ENCODE measurements at places on chromosomes 11 and 22. TPM values are rescaled to one million over a fixed set of nuclear protein-coding genes. Genes with fewer than 3 reads are reported as not detected.

The MRGPRX4 gene
- total RNA-seq: not detected

The CTSW gene
- total RNA-seq: 2.7 TPM

The ANO5 gene
- 15.4 TPM for total RNA-seq

The CHRDL2 gene
- total RNA-seq: 0.69 TPM

The BDNF gene
- 3.3 TPM for total RNA-seq

The CNTN5 gene
- total RNA-seq: 2.6 TPM

The CCDC73 gene
- total RNA-seq: 0.05 TPM

The SF3A1 gene
- total RNA-seq: 27.5 TPM

The PLEKHA7 gene
- total RNA-seq: 8.1 TPM

The SLC5A4 gene
- 3.4 TPM for total RNA-seq

The HTR3B gene
- total RNA-seq: not detected

The MRGPRF gene
- 48.5 TPM for total RNA-seq

The CARD16 gene
- total RNA-seq: 16.2 TPM

The PKDREJ gene
- total RNA-seq: 0.05 TPM

The SLC22A6 gene
- total RNA-seq: not detected

The MRPL17 gene
- total RNA-seq: 29.9 TPM

The ARHGEF17 gene
- 30.7 TPM for total RNA-seq

The APOBEC3C gene
- total RNA-seq: 8.1 TPM

The MAPK11 gene
- total RNA-seq: 4.1 TPM

The CUL5 gene
- 78.5 TPM for total RNA-seq

The MS4A6A gene
- total RNA-seq: 76.2 TPM

The GSTT2B gene
- 2.1 TPM for total RNA-seq

The PHOX2A gene
- total RNA-seq: 0.90 TPM

The TMPRSS4 gene
- 15.0 TPM for total RNA-seq

The TMEM9B gene
- 30.0 TPM for total RNA-seq

The OR6T1 gene
- not detected for total RNA-seq

The PRODH gene
- 1.1 TPM for total RNA-seq

The OR51B5 gene
- 4.3 TPM for total RNA-seq

The VSIG10L2 gene
- total RNA-seq: 0.48 TPM

The F2 gene
- total RNA-seq: not detected

The RFPL3 gene
- not detected for total RNA-seq

The TYR gene
- total RNA-seq: not detected

The OR51E2 gene
- total RNA-seq: 0.63 TPM

The CELSR1 gene
- 4.5 TPM for total RNA-seq

The TTC38 gene
- total RNA-seq: 24.7 TPM

The CCDC15 gene
- 12.1 TPM for total RNA-seq

The TEX54 gene
- not detected for total RNA-seq

The UCP3 gene
- total RNA-seq: 0.85 TPM

The GLB1L2 gene
- total RNA-seq: 1.5 TPM

The B3GAT1 gene
- 0.32 TPM for total RNA-seq

The P2RY2 gene
- total RNA-seq: 2.3 TPM

The ZNF70 gene
- 9.9 TPM for total RNA-seq

The POTEH gene
- not detected for total RNA-seq

The LDLRAD3 gene
- total RNA-seq: 13.8 TPM

The SIPA1 gene
- total RNA-seq: 16.0 TPM

The RAD9A gene
- 7.5 TPM for total RNA-seq

The FGF3 gene
- not detected for total RNA-seq

Data from urinary bladder (tissue), 4 donors.